ENCODE measurements at places on chromosomes 13 and 19.

GRCh38 chr13:110624766-110625756 is 9.7 kb downstream of the NAXD start:
- DNase-seq = no peak

- no peak for DNase-seq
These were observed 7.5 kb downstream of the ELAVL1 start for GRCh38 chr19:7997809-7998480.

DNA sequence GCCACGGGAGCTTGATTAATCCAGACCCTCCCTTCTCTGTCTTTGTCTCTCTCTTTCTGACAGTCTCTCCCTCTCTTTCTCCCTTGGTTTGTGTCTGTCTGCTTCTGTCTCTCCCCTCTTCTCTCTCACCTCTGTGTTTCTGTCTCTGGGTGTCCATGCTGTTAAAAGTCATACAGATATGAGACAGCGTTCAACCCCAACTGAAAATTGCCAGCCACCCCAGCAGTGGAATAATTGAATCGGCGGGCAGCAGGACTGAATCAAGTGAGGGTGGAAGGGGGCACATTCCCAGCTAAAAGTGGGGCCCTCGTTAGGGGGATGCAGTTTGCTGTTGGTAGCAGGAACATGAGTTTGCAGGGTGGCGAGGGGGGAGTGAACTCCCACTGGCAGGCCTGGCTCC is 43.7 kb downstream of the TINCR start:
- no peak for DNase-seq

- no peak for DNase-seq
These were observed 65.7 kb downstream of the KLF12 start for GRCh38 chr13:74068471-74068870.

Measured in OCI-LY7 (cell line).